ENCODE measurements at places on chromosomes 12 and 14.

- DNase-seq, result no peak
These were observed 1353.9 kb downstream of the AACS start for GRCh38 chr12:126419131-126419530.

GRCh38 chr14:42961509-42961908 is 1354.8 kb downstream of the LRFN5 start:
- DNase-seq, result no peak

DNA sequence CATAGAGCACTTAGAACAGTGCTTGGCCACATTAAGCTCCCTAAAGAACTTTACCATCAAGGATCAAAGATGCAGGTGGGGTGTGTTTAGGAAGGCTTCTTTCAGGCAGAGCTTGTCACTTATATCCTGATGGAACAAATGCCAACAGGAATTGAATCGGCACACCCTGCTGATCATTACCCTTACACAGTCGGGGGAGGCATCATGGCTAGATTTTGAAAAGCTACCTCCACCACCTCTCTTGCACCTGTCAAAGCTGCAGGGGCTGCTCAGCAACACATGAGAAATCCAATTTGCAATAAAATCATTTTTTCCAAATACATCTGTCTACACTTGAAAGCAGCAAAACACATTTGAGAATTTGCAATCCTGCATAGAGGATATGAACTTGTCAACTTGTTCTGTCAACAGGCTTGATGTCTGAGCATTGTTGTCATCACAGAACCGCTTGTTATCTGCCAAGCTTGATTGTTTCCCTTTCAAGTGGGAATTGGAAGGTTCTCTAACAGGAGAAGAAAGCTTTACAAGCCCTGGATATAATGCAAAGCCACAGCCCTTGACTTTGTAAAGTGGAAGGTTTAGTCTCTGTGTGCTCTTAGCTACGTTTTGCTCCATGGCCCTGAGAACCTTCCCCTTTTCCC is 24.6 kb upstream of the TRIM9 start:
- no peak for DNase-seq

DNA sequence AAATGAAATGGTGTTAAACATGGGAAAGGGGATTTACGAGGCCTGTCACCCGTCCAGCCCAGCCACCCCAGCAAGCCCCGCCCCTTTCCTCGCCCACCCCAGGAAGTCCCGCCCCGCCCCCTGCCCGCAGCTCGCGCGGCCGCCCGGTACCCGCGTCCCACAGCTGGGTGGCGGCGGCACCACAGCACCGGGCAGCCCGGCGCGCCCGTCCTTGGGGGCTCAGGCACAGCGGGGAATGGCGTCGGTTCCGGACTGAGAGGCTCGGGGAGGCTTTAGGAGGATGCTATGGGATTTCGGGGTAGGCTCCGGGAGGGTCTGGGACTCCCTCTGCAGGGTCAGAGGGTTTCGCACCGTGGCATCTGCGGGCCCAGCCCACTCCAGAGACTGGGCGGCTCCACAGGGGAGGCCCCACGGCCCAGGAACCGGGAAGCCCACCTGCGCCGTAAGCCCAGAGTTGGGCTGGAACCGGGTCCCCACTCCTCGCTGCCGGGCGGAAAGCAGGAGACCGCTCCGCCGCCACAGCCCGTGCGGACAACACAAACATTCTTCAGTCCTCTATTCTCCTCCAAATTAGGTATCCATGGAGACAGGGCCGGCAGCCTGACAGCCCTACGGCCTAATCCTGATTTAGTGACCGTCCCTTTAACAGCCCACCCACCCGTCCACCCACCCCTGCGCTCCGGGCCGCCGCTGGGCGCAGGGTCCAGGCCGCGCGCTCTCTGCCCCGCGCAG is 1.4 kb downstream of the FIGNL2 start:
- DNase-seq, result no peak

- DNase-seq, result peak; percentile 2
These were observed 32.4 kb downstream of the FERMT2 start for GRCh38 chr14:52918486-52918885.

GRCh38 chr12:132239796-132240668 is 89.4 kb downstream of the GALNT9 start:
- no peak for DNase-seq

- no peak for DNase-seq
These were observed 8.9 kb downstream of the ARL6IP4 start for GRCh38 chr12:122989225-122989839.

GRCh38 chr12:122996621-122997342 is 16.3 kb downstream of the ARL6IP4 start:
- DNase-seq, result no peak

DNA sequence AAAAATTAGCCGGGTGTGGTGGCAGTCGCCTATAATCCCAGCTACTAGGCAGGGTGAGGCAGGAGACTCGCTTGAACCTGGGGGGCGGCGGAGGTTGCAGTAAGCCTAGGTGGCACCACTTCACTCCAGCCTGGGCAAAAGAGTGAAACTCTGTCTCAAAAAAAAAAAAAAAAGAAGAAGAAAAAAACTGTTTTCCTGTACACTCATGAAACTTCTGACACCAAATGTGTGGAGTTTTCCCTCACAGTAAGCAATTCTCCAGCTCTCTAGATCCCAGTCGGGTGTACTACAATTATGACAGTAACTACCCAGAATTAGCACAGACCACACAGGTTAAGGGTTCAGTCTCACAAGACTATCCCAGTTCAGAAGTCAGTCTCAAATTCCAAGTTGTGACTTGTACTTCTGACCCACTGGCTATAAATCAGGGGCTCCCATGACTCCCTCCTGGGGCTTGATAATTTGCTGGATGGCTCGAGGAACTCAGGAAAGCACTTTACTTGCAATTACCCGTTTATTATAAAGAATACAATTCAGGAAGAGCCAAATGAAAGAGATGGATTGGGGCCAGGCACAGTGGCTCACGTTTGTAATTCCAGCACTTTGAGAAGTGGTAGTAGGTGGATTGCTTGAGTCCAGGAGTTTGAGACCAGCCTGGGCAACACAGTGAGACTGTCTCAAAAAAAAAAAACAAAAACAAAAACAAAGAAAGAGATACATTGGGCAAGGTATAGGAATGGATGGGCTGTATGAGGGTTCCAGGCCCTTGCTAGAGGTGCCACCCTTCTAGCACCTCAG is 12.4 kb upstream of the ARF6 start:
- DNase-seq, result no peak

GRCh38 chr12:3632256-3632655 is 120.7 kb downstream of the CRACR2A start:
- DNase-seq, result no peak

DNA sequence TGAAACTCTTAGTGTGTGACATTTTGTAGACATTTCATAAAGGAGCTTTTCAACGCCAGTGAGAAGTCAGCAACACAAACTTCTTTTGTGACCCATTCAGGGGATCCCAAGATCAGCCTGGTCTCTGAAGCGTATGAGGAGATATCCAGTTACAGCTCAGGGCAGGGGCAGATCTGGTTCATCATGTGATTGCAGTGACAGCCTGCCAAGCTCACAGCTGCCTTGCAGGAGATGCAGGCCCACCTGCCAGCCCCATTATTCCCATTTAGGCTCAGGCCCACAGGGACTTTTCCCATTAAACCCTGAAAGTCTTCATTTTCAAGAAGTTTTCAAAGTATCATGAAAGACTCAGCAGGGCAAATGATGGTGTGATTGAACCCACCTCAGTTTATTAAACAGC is 38.3 kb downstream of the SRGAP1 start:
- DNase-seq, result no peak

GRCh38 chr14:47763188-47763854 is 87.9 kb upstream of the MDGA2 start:
- DNase-seq, result no peak

DNA sequence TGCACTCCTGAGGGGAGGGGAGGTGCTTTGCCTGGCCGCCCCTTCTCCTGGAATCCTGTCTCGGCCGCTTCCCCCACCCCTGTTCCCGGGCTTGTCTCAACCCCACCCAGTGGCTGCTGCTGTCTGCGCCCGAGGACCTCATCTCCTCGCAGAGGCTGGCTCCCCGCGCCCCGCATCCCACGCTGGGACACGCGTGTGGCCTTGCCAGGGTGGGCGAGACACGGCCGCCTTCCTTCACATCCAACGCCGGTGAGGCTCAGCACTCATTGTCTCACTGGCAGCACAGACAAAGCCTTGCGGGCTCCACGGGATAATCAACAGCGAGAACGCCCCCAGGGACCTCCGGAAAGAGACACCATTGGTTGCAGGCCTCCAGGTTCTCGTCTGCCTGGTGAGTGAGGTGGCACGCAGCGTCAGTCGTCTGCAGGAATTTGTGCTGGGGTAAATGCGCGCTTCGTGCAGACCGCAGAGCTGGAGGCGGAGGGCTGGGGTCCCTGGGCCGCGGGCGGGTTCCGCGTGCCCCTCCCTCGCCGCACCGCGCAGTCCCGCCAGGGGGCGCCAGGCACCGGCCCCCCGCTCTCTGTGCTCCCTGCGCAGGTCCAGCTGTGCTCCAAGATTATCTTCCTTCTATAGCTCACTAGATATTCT is 26.8 kb downstream of the CCDC177 start:
- DNase-seq, result no peak

GRCh38 chr14:64493455-64493854 is 10.2 kb downstream of the ZBTB25 start:
- DNase-seq, result no peak

DNA sequence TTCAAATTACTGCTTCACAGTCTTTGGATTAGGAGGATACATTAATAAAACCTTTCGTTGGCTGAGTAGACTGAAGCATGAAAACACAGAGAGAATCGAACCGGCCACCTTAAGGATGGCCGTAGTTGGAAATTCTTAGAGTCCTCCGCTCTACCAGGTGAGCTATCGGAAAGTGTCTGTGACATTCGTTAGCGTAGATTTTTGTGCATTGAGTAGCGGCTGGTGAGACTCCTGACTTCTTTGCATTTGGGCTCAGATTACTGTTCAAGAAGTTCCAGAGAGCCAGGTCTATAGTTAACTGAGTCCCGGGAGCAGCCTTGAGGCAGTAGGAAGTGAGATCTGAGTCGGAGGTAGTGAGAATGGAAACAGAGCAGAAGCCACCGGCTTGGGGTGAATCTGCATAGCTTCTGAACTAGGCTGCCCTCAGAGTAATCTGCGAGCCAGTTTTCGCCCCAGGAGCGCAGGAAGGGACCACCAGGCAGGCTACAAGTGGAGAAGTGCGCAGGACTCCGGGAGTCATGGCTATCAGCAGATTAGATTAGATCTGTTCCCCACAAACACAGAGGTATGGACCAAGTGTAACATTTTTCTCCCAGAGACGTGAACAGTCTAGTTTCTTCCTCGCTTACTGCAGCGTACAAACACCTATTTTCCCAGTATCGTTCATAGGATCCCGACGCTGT is 11.0 kb downstream of the OR6S1 start:
- no peak for DNase-seq

DNA sequence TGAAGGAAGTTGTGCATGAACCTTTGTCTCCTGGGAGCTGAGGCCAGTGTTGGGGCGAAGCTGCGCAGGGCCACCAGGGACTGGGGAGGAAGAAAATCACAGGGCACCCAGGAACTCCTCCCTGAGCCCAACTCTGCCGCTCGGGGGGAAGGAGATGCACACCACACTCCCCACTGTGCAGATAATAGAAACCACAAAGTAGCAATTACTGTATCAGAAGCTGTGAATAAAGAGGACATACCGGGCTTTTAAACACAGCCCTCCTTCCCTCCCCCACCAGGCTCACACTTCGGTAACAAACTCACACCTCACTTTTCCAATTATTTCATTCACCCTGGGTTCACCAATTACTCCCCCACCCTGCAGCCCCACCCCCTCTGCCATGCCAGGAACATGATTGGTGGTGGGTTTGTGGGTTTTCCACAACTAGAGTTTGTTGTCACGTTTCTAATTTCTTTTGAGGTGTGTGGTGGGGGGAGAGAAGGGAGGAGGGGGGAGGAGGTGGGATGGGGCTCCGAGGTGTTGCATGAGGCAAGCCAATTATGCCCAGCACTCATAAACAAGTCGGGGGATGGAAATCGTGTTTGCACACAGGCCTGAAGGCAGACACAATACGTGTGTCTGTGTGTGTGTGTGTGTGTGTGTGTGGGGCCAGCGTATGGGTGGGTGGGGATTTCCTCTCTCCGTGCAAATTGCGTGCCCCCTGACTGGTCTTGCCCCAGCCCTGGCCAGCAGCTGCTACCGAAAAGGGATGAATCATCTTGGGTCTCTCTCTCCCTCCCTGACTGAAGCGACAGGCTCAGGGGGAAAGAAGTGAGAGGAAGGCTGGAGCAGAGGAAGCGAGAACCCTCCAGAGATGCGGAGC is 103.3 kb downstream of the RBM19 start:
- no peak for DNase-seq

GRCh38 chr12:98998697-98999299 is 353.7 kb downstream of the APAF1 start:
- no peak for DNase-seq

DNA sequence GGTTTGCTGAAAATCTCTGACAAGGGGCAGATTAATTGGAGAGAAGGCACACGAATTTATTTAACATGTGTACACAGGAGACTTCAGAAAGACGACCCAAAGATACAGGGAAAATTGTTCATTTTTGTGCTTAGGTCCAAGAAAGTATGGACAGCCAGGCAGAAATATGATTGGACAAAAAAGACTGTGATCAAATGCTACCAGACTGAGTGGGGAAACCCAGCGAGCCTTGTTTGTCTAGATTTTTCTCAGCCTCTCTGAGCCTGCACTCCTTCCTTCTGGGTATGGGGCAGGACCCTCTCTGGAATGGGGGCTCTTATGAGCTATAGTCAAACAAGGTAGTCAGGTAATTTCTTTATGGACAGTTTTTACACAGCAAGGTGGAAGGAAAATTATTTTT is 10.4 kb upstream of the CIPC start:
- no peak for DNase-seq

- DNase-seq, result no peak
These were observed 21.7 kb upstream of the PPM1A start for GRCh38 chr14:60227291-60227690.

DNA sequence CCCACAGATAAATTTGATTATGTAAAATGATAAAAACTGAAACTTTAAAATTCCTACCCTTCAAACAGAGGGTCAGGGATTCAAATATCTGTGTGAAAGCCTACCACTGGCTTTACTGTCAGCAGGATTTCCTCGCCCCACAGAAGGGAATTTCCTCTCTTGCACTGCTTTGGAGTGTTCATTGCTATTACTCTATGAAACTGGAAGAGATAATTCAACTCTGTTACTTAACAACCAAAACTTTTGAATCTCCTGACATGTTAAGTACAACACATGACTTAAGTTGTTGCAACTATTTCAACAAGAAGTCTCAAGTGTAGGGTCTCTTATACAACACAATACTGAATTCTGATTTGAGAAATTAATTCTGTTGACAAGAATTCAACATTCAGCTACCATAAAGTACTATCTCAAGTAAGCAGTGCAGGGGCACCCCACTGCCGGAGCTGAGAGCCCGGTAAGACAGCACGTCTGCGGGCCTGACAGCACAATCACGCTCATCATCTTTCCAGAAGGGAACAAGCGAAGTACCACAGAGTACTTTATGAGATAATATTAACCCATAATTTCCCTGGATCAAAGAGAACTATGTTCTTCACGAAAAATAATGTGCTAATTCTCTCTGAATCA is 22.9 kb downstream of the DICER1 start:
- DNase-seq, result no peak

All from activated CD4-positive, CD25-positive, alpha-beta regulatory T cell treated with anti-CD3 and anti-CD28 coated beads, Interleukin-2, amount 50 U/mL, for 16 hours (primary cell).